ENCODE measurements at places on chromosomes 11 and 22. TPM values are rescaled to one million over a fixed set of nuclear protein-coding genes. Genes with fewer than 3 reads are reported as not detected.

The PRG3 gene
- not detected for total RNA-seq

The TRIM34 gene
- total RNA-seq = 15.5 TPM

The FAM180B gene
- total RNA-seq = not detected

The BRSK2 gene
- not detected for total RNA-seq

The BTG4 gene
- not detected for total RNA-seq

The RIC3 gene
- not detected for total RNA-seq

The ROBO3 gene
- total RNA-seq = 11.7 TPM
